ENCODE measurements at places on chromosomes 16 and 17.

- DNase-seq: no peak
These were observed 92.9 kb downstream of the RGS9 start for GRCh38 chr17:65230040-65230439.

DNA sequence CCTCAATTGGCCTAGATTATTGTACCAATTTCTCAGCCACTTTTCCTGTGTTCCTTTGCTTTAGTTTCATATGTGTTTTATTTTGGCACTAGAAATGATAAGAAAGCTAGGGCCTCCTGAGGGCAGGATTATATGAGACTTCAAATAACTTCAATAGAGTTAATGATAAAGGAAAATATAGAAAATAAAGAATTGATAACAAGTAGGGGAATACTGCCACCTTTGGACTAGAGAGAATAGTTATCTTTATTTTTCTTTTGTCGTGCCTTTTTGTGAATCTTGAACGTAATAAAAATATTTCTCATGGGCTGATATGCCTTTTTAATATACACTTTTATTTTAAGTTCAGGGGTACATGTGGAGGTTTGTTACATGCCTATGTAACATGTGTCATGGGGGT lies 29.3 kb upstream of the RBL2 start:
- DNase-seq: no peak

- peak; percentile 80 for DNase-seq
These were observed 3.9 kb downstream of the RSAD1 start for GRCh38 chr17:50482516-50482915.

GRCh38 chr17:57524839-57525568 lies 220.1 kb downstream of the CCDC182 start:
- no peak for DNase-seq

GRCh38 chr16:79982361-79982760 lies 381.8 kb upstream of the MAF start:
- DNase-seq: no peak

- no peak for DNase-seq
These were observed 42.5 kb upstream of the ABR start for GRCh38 chr17:1222321-1222720.

- DNase-seq: no peak
These were observed 104.5 kb downstream of the CRLF3 start for GRCh38 chr17:30720013-30720471.

- DNase-seq: no peak
These were observed 1.8 kb downstream of the GJD3 start for GRCh38 chr17:40362696-40363110.

DNA sequence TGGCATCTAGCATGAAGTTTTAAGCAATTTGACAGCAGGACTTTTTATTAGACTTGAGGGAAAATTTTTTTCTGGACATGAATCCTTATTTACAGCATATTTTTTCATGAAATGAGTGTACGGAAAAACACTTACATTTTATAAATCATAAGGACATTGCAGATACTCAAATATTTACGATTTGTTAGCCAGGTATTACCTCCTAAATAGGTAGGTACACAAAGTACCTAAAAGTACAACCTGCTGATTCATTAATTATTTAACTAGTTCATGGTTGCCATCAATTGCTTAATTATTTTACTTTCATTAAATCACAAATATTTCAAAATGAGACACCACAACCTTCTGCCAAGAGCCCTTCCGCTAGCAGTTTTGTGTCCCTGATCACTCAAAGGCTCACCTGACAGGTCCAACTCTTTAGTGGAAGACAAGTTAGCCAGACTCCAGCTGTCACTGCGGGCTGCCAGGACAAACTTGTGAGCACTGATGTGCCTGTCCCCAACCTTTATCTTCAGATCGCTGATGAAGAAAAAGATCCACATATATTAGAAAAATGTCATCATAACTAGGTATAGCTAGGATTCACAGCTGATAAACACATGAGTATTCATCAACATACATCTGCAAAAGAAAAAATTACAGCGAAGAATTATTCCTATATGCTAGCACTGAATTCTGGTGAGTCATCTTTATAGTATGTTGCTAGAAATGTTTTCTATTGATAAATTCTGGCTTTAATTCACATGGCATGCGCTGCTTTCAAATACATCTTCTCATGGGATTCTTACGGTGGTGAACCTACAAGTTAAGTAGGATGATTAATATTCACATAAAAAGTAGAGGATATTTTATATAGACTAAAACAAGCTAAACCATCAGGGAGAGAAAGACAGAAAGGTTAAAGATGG lies 28.2 kb downstream of the ANKFY1 start:
- DNase-seq: no peak

DNA sequence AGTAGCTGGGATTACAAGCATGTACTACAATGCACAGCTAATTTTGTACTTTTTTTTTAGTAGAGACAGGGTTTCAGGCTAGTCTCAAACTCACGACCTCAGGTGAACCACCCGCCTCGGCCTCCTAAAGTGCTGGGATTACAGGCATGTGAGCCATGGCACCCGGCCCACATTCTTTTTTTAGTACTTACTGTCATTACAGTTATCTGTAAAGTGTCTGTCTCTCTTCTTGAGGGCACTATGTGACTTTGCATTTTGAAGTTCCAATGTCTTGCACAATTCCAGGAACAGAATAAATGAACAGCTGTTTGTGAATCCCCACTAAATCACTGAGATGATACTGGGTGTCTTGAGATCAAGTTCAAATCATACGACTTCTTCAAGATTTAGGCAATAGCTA lies 1540.3 kb downstream of the CDH11 start:
- no peak for DNase-seq

DNA sequence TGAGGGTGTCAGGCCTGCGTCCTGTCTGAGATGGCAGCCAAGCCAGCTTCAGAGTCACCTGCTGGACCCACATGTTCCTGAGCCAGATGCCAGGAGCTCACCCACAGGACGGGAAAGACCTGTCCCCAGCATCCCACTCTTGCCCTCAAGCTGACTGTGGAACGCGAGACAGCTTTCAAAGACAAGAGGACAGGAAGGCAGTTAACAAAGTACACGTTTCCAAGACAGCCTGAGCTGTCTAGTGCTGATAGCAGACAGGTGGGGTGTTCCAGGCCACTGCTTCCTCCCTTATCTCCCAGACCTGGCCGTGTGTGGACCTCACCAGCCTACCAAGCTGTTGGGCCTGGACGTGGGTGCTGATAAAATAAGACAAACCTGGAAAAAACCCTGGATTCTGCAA lies 13.2 kb downstream of the CMTM3 start:
- no peak for DNase-seq

- DNase-seq: no peak
These were observed 12.1 kb upstream of the ACE start for GRCh38 chr17:63464691-63465236.

DNA sequence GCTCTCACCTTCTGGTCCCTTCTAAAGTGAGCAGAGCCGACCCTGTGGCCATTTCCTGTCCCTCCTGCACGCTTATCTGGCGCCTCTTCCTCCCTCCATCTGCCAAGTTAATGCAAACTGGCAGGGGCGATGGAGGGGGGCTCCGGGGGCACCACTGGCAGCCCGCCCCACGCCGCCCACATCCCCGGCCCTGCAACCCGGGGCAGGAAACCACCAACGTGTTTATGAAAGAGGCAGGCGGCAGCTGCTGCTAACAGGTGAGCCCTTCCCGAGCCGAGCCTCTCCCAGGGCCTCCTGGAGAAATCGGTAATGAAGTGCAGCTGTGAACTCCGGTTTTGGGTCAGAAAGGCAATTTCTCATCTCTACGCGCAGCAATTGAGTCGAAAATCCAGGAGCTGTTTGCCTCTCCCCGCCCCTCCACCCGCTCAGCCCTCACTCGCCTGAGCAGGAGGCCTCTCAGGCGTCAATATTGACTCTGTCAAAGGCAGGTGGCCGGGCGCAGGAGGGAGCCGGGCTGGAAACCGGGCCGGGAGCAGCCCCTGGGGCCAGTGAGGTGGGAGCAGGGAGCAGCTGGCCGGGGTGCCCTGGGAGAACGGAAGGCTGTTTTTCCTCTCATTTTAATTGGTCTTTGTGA lies 164.4 kb upstream of the GSE1 start:
- no peak for DNase-seq

DNA sequence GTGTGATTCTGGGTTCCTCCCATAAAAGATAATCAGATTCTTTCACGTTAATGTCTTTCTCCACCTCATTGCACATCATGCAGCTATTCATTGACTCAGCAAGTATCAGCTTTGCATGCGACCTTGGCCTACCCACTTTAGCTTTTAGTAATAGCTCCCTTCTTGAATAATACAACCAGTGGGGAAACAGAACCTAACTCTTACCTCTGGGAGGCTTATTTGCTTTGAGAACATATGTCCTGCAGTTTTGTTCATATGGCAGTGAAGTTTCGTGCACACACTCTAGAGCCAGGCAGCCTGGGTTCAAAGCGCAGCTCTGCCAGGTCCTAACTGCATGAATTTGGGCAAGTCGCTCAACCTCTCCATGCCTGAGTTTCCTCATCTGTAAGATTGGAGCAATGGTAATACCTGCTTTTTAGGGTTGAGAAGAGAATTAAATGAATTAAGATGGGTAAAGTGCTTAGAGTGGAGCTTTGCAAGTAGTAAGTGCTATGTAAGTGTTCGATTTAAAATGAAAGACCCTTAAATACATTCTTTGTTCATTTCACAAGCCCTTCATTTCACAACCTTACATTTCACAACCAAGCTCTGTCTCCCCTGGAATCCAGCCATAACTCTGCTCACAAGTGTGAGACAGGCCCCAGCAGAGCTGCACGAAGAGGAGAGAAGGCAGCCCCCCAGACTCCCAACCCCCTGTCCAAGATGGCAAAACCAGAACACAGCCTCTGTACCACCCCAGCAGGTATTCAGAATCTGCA lies 29.3 kb downstream of the MAPT start:
- no peak for DNase-seq

- no peak for DNase-seq
These were observed 30.7 kb downstream of the CDRT4 start for GRCh38 chr17:15436473-15437302.

DNA sequence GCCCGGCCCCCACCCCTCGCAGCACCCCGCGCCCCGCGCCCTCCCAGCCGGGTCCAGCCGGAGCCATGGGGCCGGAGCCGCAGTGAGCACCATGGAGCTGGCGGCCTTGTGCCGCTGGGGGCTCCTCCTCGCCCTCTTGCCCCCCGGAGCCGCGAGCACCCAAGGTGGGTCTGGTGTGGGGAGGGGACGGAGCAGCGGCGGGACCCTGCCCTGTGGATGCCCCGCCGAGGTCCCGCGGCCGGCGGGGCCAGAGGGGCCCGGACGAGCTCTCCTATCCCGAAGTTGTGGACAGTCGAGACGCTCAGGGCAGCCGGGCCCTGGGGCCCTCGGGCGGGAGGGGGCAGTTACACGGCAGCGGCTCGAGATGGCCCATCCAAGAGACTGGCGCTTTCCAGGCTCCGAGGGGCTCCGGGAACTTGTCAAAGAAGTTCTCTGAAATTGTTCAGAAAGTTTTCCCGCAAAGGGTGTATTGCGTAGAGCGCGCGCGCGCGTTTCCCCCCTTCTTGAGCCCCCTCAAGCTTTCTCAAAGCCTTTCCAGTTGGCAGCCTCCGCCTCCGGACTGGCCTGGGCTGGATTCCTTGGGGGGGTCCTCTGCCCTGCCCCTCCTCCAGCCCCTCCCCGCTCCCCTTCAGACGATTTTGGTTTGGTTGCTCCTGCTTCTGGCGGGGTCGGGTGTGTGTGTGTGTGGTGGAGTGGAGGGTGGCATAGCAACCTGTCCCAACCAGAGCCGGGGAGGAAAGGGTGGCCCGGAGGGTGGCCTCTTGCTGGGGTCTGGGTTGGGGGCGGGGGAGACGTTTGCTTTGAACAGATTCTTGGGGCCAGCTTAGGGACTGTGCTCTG lies 504 bp downstream of the ERBB2 start:
- no peak for DNase-seq

DNA sequence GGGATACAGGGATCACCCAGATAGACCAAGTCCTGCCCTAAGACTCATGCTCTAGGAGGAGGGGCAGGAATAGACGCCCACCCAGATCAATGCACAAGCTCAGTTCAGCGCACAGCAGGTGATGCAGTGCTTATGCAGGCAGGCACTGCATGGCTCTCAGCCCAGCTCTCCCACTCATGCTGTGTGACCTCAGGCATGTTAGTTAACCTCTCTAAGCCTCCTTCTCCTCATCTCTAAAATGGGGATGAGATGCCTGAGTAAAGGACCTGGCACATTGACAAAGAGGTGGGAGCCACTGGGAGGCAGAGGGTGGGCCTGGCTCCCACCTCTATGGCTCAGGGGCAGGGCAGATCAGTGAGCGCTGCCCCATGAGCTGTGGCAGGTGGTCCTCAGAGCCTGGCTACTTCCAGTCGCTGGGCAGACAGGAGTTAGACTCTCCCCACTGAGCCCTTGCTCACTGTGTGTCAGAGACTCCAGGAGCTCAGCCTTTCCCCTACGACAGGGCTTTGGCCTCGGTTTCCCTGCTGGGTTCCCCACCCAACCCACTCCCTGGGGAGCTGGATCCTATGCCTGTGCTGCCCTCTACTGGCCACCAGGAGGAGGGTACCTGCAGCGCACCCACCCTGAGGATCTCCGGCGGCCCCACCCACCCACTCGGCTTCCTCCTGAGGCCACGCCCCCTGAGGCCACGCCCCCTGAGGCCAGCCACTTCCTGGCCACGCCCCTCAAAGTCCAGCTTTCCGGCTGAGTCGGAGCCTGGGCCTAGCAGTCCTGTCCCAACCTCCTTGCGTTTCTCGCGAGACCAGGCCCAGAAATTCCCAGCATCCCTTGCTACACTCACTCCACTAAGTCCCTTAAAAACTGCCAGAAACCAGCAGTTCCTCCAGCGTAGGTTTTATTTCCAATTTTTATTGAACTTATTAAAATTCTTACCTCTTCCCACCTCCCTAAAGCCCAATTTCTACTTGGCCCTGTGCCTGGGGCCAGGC lies 196.1 kb downstream of the GSG1L start:
- DNase-seq: peak; percentile 21

DNA sequence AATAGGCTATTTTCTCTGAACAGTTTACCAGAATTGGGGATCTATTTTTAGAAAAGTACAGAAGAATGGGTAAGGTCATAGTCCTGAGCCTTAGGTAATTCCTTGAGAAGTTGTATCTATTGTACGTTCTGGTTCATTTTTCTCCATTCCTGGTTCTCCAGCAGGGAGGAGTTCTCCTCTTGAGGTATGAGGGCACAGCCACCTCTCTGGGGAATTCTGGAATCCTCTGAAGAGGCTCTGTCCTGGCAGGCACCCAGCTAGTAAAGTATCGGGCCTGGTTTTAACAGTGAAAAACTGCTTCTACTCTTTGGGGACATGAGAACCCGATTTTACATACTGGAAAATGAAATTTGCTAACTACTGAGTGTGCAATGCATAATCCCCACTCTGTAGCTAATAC lies 19.6 kb upstream of the PMFBP1 start:
- DNase-seq: no peak

DNA sequence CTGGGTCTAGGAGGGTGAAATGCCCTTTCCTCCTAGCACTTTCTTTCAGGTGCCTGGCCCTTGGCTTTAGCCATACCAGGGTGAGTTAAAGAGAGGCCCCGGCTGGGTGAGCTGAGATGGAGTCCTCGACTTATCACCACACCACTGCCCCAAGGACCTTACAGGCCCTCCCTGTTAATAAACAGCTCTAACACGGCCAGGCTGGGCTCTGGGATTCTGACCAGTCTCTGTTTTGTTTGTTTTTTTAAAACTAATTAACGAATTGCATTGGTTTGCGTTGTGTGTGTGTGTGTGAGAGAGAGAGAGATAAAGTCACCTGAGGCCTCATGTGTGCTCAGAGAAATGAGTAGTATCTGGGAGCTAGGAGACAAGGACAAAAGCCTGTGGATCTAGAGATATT lies 14.3 kb downstream of the MYL4 start:
- no peak for DNase-seq

Data from occipital lobe (tissue), 3 donors.